ENCODE measurements at places on chromosomes 2 and 18.

GRCh38 chr18:9796935-9797549, 88.7 kb upstream of the TXNDC2 start:
- no peak for DNase-seq

DNA sequence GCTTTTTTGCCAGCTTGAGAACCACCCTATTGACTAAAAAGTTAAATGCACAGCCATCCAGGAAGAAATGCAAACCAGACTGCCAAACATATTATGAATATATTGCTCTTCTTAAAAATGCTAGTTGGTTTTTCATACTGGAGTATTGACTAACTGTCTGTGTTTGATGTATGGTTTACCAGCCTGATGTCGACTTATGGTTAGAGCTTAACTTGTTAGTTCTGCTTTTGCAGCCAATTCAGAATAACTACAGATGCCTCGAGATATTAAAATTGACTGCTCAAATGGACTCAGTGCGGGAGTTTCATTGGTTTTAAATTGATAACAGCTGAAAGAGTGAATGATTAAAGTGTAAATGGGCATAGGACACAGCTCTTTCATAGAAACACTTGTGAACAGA, 369.8 kb downstream of the ARHGAP15 start:
- DNase-seq, result no peak

DNA sequence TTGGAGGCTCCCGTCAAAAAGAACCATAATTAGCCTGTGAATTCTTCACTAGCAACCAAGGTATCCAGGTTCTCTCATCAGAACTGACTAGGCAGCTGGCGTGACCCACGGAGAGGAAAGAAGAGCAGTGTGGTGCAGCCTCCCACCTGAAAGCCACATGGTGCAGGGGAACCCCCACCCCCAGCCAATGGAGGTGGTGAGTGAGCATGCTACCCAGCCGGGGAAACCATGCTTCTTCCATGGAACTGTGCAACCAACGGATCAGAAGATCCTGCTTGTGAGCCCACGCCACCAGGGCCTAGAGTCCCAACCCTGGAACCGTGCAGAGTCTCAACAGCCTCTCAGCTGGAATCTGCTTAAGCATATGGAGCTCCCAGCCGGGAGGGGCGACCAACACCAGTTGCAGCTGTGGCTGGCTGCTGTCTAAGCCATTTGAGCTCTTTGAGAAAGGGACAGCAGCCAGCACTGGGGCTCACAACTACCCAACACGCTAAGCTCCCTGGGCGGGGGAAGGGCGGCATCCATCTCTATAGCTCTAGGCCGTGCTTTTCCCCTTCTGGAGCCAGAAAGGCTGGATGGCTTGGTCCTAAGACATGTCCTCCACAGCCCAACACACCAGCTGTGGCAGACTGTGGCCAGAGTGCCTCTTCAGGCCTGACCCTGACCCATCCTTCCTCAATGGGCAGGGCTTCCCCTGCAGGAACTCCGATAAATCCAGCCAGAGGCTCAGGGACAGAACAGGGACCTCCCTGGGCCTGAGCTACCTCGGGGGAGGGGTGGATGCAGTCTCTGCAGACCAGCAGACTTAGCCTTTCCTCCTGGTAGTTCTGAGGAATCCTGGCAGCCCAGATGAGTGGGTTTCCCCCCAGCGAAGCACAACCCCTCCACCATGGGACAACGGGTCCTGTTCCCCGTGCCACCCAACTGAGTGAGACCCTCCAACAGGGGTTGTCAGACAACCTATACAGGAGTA, 151.4 kb upstream of the NXPH2 start:
- no peak for DNase-seq

- DNase-seq, result no peak
Observed at GRCh38 chr18:43800584-43800983, 523.3 kb upstream of the SYT4 start.

GRCh38 chr2:3749201-3749600, 45.8 kb downstream of the DCDC2C start:
- no peak for DNase-seq

All from hepatic stellate cell (primary cell).